A549 treated with GW870086 at 1 μM for 4 hours (cell line): ENCODE measurements at places on chromosomes 3 and 15. TPM values are rescaled to one million over a fixed set of nuclear protein-coding genes. Genes with fewer than 3 reads are reported as not detected.

The MED12L gene
- 0.33 to 0.69 TPM (median 0.65 TPM) in 5 replicates for total RNA-seq

The DPPA2 gene
- not detected in 5 replicates for total RNA-seq

The NOP10 gene
- total RNA-seq = 531 to 628 TPM (median 546 TPM) in 5 replicates

The IL20RB gene
- 0.58 to 1.5 TPM (median 0.93 TPM) in 5 replicates for total RNA-seq

The ERC2 gene
- total RNA-seq = not detected in 5 replicates

The MON1A gene
- 5.6 to 9.7 TPM (median 7.5 TPM) in 5 replicates for total RNA-seq

The DNAJA4 gene
- 0.08 TPM in 1 of 5 replicates, not detected in the others for total RNA-seq

The COL6A5 gene
- total RNA-seq = not detected in 5 replicates

The GP9 gene
- not detected in 5 replicates for total RNA-seq
